ENCODE measurements at places on chromosomes 7 and 10. TPM values are rescaled to one million over a fixed set of nuclear protein-coding genes. Genes with fewer than 3 reads are reported as not detected.

GRCh38 chr7:121000081-121000983 lies 11.8 kb downstream of the CPED1 start:
- DNase-seq: peak; percentile 74

GRCh38 chr10:12259988-12260387 lies 64.0 kb downstream of the CDC123 start:
- no peak for DNase-seq

DNA sequence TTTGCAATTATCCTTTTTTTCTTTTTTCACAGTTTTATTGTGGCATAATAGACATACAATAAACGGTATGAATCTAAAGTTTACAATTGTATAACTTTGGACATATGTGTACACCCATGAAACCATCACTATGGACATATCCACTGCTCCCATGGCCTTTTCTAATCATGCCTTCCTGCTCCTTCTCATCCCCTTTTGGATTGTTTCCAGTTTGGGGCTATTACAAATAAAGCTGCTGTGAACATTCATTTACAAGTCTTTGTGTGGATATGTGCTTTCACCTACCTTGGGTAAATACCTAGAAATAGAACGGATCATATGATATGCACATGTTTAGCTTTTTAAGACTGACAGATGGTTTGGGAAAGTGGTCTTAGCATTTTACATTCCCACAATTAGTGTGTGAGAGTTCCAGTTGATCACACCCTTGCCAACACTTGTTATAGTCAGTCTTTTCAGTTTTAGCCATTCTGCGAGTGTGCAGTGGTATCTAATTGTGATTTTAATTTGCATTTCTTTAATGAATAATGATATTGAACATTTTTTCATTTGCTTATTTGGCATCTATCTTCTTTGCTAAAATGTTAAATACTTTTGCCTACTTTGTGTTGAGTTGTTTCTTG lies 120.9 kb upstream of the KAT6B start:
- no peak for DNase-seq

- no peak for DNase-seq
Observed at GRCh38 chr7:123338688-123339087, 138.9 kb upstream of the SLC13A1 start.

DNA sequence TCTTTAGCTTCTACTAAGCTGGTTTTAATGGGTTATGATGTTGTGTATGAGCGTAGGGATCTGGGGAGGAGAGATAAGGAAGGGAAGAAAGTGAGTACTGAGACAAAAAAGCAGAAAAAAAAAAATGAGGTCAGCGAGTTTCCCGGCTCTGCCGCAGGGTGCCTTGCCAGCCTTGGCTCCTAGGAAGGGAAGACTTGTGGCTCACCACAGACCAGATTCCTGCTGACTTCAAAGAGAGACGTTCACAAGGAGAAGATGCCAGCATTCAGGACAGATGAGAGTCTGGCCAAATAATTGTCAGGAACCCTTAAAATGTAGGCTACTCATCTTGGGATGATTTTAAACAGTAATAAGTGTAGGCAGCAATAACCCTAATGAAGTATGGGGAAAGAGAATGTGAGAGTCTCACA lies 11.4 kb upstream of the FAS start:
- peak; percentile 94 for DNase-seq

DNA sequence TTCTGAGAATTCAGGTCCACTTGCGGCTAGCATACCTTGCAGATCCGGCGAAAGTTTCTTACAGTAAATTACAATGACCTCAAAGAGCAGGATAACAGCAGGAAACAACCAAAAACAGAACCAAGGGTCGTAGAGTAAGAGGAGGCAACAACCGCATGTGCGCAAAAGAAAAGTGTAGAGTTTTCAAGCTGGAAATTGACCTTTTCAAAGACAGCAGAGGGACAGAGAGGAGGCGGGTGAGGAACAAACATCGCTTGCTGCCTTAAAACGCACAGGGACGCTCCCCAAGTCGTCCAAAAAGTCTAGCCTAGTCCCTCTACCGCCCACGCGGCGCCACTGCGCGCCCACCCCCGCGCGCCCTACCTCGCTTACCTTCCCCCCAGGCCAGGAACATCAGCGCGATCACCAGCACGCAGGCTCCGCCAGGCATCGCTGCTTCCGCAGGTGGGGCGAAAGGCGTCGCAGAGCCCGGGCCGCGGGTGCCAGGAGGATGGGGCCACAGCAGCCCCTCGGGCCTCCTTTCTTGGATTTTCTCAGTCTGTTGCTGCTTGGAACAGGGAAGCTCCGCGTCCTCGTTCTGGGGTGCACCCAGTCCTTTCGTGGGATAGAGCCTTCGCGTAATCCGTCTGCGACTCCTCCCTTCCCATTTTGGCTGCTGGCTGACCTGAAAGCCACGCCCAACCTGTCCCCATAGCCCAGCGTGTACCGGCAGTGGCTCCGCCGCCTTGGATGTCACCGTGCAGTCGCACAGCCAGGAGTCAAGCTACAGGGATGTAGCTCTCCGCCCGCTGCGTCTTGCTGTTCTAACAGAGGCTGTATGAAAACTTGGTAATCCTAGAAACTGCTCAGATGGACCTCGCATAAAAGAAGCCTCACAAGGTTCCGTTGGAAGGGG lies at the start of gene VWDE:
TSS of gene VWDE (minus strand) at position 579 of the 895 bp plus-strand sequence. CDS start at position 430, 149 bp downstream.
- peak; percentile 5 for DNase-seq

DNA sequence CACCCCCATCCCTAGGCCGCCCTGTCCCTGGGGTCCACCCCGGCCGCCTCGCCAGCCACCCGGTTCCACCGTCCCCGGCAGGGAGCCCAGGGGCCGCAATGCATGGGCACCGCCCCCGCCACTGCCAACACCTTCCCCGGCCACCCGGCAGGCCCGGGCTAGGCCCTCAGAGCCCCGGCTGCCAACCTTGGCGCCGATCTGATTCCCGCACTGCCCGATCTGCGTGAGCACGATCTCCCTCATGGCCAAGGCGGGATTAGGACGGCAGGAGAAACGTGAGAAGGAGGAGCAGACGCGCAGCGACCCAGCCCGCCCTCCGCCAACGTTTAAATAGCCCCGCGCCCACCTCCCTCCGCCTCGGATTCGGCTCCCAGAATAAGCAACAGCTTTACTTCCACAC lies at the start of gene TUBB8:
TSS of gene TUBB8 (minus strand) at position 301 of the 400 bp plus-strand sequence. CDS start at position 243, 58 bp downstream.
- DNase-seq: no peak

Gene GNB2
- total RNA-seq: 176 TPM

Gene NUTM2E
- total RNA-seq: not detected
